ENCODE measurements at places on chromosomes 2 and 18.

- DNase-seq: no peak
Observed at GRCh38 chr2:200379481-200380090, 73.1 kb downstream of the SPATS2L start.

DNA sequence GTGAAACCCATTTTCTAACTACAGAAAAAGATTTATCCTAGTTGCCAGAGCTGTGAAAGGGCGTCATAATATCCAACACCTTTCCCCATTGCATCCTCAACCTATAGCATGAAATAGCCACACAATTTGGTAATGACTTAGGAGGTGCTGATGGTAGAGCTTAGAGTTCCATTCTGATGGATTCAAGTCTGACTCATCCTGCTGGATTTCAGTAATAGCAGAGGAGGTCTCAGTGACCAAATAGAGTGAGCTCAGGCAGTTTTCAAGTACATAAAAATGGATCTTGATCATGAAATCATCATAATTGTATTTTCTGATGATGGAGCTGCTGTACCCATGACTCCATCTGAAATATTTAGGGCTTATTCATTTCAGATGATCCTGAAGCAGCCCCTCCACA is 270.7 kb upstream of the KLHL29 start:
- no peak for DNase-seq

DNA sequence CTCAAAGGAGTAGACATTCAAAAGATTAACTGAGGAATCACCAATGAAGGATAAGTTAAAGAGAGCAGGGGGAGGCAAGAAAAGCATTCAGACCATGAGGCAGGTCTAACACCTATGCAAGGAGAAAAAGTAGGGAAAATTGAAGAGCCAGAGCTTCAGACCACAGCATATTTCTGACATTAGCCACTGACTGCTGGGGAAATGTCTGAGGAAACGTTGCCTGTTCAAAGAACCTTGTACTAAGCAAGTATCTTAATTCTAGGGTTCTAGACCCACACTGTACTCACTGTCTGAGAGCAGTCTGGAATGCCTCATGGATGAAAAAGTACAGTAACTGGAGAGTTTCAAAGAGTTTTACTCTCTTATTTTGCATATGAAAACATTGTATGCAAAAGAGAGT is 39.5 kb upstream of the TFPI start:
- no peak for DNase-seq

DNA sequence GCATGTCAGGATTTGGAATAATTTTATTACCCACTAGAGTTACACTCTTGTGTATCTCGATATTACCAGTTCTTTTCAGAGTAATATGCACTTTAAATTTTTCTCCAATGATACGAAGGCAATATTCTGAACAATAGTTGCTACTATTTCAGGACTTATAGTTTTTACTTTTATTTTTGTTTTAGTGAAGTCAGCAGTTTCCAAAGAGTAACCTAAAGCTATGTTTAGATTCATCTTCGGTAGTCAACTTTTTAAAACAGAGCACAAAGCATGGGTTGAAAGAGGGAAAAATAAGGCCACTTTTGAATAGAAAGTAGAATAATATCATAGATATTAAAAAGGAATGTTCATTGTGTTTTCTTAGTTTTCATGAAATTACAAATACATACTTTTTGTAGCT is 532.7 kb downstream of the CPS1 start:
- DNase-seq: no peak

GRCh38 chr2:46615986-46616485 is 136.7 kb downstream of the TMEM247 start:
- no peak for DNase-seq

- no peak for DNase-seq
Observed at GRCh38 chr18:49708662-49709346, 104.5 kb downstream of the ACAA2 start.

- DNase-seq: no peak
Observed at GRCh38 chr2:6214471-6214870, 522.3 kb downstream of the SOX11 start.

GRCh38 chr2:15160201-15160991 is 400.7 kb downstream of the NBAS start:
- no peak for DNase-seq

GRCh38 chr2:127593228-127594115 is 52.5 kb upstream of the GPR17 start:
- DNase-seq: no peak

- no peak for DNase-seq
Observed at GRCh38 chr2:223494496-223494895, 107.7 kb downstream of the SCG2 start.

DNA sequence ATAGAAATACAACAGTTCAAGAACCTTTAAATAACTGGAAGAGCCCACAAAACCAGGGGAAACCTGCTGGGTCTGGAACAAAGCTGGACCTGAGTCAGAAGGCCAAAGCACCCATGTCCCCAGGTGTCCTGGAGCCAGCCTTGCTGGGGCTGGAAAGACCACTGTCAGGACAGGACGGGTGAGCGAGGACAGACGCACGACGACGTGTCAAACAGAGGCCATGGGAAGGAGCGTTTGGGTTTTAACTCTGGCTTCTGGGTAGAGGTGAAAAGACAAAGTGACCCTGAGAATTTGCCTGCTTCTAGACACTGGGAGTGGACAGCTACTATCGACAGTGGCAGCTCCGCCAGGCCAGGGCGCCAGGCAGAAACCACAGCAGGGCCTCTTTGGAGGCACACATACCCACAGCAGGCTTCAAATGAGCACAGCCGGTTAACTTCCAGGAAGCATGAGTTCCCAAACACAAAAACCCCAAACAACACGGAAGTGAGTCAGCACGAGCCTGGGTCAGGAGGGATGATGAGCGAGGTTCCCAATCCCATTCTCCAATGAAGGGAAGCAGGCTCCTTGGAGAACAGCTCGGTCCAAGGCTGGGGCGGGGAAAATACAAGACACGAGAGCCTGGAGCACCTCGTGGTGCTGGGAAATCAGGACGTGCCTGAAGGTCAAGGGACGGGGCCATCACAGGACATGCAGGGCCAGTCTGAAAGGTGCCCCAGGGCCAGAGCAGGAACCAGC is 208.0 kb downstream of the TWIST2 start:
- no peak for DNase-seq

- DNase-seq: no peak
Observed at GRCh38 chr2:44310287-44310686, 35.0 kb downstream of the SLC3A1 start.

- no peak for DNase-seq
Observed at GRCh38 chr2:85257970-85258605, 69.7 kb downstream of the TGOLN2 start.

GRCh38 chr2:3785890-3786273 is 82.5 kb downstream of the DCDC2C start:
- no peak for DNase-seq

GRCh38 chr2:12890481-12890991 is 173.8 kb downstream of the TRIB2 start:
- DNase-seq: no peak

GRCh38 chr2:169141713-169142352 is 72.5 kb downstream of the DHRS9 start:
- DNase-seq: peak; percentile 5

DNA sequence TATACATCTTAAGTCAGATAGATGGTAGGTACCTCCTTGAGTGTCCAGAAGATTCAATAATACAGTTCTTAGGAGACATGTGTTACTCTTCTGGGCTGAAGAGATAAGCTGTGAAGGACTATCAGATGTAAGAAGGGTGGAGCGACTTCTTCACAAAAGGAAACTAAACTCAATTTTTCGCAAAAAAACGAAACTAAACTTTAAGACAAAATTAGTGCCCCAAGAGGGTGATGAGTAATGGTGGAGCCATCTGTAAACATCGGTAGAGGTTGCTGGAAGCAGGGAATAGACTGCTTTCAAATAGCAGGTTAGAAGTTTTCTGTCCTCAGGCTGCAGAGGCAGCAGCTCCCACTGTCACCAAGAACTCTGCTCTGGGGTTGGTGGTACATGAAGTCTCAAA is 111.6 kb upstream of the TACR1 start:
- DNase-seq: no peak

DNA sequence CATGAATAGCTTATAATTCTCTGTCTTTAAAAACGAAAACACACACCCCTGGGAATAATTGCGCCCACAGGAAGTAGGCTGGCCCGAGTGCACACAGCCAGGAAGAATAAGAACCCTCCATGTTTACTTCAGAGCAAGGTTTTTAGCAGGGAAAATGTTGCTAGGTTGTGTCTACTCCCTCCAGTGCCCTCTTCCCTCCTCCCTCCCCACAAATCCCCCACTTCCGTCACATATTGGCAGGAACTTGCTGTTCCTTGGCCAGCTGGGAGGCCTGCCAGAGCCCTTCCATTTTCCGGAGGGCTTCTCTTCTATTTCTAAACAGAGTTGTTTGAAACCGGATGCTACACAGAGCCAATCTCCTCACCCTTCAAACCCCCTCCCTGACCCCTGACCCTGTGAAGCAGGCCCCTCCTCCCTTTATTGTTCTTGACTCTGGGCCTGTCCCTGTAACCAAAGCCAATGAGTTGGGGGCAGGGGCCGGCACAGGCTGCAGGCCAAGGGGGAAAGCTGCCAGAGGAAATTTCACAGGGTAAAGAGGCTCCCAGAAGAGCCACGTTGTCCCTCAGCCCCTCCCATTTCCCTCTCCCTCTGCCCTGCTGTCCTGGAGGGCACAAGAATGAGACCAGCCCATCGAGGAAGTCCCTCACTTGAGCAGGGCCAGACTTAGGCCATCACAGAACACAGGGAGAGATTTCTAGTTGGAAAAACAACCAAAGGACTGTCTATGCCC is 49.8 kb upstream of the LGALSL start:
- DNase-seq: peak; percentile 67

GRCh38 chr18:42936289-42936688 is 179.2 kb downstream of the RIT2 start:
- DNase-seq: no peak

DNA sequence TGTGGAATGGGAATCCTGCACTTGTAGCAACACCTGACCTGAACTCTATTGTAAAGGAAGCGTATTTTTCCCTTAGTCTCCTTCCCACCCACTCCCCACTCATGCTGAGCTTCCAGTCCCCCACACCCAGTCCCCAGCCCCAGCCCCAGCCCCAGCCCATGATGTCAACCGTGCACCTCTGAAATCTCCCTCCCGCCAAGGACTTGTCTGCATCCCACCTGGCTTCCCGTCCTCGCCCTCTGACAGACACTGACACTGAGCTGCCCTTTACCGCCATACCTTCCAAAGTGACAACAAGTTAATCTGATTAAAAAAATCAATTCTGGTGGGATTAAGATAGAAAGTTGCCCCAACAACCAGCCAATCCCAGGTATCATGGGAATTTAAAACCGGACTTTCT is 213.6 kb upstream of the CELF4 start:
- DNase-seq: no peak

- peak; percentile 53 for DNase-seq
Observed at GRCh38 chr18:70640336-70640887, 351.6 kb downstream of the SOCS6 start.

DNA sequence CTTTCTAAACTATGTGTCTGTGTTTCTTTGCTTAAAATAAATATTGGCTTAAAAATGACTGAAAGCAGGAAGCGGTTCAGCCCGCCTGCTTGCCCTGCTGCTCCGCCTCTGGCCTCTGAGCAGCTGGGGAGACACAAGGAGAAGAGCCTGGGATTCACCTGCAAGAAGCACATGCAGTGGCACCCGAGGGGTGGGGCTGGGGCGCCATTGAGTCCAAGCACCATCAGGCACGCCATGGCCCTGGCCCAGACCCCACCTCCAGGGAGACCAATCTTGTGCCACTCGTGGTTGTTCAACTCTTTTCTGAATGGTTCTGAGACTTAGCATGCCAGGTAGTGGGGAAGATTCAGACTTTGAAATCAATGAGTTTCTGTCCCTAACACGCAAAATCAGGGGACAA is 495.5 kb upstream of the MYT1L start:
- DNase-seq: no peak

GRCh38 chr2:135255208-135255607 is 203.1 kb downstream of the RAB3GAP1 start:
- DNase-seq: no peak

GRCh38 chr2:238906254-238906935 is 58.5 kb downstream of the TWIST2 start:
- no peak for DNase-seq

GRCh38 chr2:70962211-70962884 is 16.1 kb upstream of the ANKRD53 start:
- DNase-seq: no peak

DNA sequence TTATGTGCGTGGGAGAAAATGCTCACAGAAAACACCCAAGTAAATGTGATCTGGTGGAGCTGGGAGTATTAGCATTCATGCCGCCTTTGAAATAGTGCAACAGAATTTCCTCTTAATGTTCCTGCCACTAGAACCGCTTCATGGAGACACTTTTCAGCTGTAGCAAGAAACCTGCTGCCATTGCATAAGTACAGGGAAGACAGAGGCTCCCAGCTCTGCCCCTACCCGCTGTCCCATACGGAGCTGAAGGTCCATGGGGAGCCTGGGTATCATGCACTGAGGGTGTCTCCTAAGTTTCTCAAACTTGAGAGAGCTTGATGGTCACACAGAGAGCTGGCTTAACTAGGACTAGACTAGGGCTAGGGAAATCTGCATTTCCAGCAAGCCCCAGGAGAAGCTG is 49.6 kb downstream of the CRIM1 start:
- no peak for DNase-seq

DNA sequence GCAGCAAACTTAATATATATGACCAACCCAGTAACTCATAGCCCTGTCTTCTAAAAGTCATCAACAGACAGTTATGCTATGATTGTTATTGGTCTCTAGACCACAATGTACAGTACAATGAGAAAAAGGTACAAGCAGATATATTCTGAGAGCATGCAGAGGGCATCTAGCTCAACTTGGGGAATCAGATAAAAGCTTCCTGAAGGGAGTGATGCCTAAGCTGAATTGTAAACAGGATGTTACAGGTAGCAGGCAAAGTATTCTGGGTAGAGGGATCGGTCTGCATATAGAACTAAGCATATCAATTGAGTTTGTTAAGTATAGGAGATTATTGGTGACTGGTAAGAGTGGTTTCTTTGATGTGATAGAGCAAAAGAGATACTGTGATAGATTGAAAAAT is 30.3 kb downstream of the ME2 start:
- no peak for DNase-seq

DNA sequence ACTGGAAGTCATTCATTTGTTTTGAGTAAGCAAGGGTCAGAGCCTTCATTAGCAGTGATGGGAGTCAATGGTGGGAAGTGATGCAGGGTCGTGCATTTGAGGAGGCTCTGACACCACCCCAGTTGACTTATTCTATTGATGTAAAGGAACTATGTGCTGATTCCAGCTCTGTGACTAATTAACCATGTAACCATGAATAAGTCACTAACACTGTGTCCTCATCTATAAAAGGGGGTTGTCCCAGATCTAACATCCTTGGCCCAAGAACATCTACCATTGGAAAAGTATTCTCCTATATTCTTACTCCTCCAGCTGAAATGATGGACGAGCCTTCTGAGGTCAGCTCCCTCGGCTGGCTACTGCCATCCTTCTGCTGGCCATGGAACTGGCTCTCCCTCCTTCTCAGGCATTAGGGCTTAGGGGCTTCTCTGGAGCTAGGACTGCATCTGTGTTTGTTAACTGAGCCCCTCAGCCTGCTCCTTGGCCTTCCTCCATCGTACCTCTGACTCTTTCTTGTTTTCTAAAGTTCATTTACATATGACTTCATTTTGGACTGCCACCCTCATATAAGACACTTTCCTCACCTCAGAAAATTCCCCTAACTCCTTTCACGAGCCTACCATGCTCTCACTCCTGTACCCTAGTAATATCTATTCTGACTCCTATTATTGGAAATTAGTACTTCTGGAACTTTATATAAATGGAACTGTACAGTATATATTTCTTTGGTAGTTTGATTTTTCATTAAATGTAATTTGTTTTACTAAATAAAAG is 115.5 kb downstream of the KCTD1 start:
- no peak for DNase-seq

GRCh38 chr2:2698182-2699120 is 367.4 kb upstream of the MYT1L start:
- DNase-seq: no peak
